ENCODE measurements at places on chromosomes 5 and 9.

DNA sequence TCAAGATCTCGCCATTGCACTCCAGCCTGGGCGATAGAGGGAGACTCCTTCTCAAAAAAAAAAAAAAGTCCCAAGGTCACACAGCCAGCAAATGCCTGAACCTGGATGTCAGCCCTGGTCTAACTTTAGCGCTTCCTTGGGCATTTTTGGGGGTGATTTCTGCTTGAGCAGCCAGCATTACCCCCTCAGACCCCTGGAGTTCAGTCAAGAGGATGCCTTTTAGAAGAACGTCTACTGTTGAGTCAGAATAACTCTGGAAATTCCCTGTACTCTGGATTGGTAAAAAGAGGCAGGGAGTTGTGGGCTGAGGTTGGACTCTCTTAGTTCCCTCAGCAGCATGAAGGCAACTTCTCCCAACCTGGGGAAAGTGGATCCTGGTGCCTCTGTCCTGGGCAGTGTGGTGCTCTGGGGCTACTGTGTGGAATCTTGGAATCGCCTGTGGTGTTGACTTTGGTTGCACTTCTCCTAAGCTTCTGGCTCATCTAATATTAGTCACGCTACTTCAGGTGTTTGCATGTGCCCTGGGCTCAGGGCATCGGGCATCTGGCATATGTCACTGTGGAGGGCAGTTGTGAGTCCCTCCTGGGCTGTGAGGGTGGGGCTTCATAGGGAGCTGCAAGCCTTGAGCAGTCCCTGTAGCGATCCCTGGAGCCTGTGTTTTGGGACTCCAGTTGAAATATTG lies 32.2 kb downstream of the STXBP1 start:
- DNase-seq: no peak

DNA sequence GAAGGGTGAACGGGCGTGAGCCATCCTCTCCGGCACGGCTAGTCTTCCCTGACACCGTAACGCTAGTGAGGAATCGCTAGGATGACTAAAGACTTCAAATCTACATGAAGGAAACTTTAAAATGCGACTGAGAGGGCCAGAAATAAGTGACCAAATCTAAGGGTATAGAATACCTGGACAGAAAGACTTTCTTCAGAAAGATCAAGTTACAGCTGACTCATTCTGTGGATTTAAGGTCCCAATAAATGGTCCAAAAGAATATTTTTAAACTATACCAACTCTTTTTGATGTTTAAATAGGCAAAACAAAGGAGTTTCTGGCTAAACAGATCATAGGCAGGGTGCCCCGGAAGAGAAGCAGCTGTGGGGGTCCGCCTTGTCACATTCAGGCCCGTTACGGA lies 38.9 kb upstream of the CEP72 start:
- no peak for DNase-seq

DNA sequence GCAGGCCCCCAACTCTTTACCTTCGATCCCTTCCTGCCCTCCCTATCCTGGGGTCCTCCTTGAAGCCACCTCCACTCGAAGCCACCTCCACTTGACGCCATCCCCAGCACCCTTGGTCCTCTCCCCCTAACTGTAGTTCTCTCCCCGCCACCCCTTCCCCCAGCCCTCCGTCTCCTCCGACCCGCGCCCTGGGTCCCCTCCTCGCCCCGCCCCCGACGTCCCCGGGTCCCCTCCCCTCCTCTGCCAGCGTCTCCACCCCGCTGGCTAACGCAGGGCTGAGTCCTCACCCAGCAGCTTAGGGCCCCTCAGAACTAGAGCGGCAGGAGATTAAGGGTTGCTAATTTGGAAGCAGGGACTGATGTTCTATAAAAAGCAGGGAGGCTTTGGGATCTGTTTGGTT lies 30.6 kb upstream of the ANKRD33B start:
- DNase-seq: no peak

- DNase-seq: no peak
Observed at GRCh38 chr9:71975833-71976232, 64.4 kb downstream of the C9orf85 start.

- DNase-seq: no peak
Observed at GRCh38 chr9:95003689-95004410, 277.4 kb downstream of the AOPEP start.

DNA sequence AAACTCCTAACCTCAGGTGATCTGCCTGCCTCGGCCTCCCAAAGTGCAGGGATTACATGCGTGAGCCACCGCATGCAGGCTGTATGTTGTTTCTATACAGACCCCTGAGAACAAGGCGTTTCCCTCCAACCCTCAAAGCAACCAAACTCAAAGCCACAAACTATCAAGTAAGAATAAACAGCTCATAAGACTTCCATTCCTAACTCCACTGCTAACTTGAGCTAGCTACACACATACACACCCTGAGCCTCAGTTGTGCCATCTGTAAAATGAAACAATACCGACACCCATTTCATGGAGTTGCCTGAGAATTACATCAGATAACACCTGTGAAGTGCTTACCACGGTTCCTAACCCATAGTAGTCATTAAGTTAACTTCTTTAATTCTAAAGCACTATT lies 70.8 kb downstream of the SERINC5 start:
- no peak for DNase-seq

- no peak for DNase-seq
Observed at GRCh38 chr9:121528642-121529041, 29.0 kb upstream of the GGTA1 start.

- no peak for DNase-seq
Observed at GRCh38 chr5:179533907-179534306, 16.4 kb upstream of the RUFY1 start.

All from NCI-H446 (cell line).